Stimulated activated CD8-positive, alpha-beta memory T cell treated with anti-CD3 and anti-CD28 coated beads, Interleukin-2, amount 100 ng/mL, for 1 hour (primary cell): ENCODE measurements at places on chromosomes 7 and 10.

GRCh38 chr7:33698041-33698440, 207.3 kb upstream of the BMPER start:
- no peak for DNase-seq

DNA sequence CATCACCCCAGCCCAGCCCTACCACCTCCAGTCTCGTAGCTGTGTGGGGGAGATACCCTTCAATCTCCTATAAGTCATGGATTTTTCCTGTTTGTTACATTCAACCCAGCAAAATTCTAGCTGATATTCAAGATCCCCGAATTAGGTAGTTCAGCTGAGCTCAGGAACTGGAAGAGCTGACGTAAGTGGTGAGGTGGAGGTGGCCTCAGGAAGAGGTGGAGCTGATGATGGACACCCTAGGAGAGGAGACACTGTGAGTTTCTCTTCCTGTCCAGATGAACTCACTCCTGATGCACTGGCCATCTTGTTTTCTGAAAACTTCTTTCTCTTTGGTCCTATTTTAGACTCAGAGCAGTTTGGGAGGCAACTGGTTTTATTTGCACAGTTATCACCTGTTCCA, 90.5 kb upstream of the PITRM1 start:
- DNase-seq = no peak

GRCh38 chr10:98154076-98154475, 19.6 kb downstream of the R3HCC1L start:
- DNase-seq = no peak

DNA sequence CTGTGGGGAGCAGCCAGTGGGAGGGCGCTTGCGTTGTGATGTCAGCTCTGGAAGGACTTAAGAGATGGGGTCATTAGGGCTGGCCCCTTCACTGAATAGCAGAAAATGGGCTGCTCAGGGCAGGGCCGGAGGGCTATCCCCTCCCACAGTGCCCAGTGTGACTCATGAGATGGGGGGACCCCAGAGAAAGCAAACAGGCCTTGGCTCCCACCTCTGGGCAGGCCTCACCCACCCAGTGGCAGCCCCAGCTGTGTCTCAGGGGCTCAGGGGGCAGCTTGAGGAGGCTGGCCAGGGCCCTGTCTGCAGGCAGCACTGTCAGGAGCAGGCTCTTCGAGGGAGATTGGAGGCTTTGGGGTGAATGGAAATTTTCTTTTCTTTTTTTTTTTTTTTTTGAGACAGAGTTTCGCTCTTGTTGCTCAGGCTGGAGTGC, 168.3 kb downstream of the SLIT1 start:
- DNase-seq = no peak

- DNase-seq = no peak
Measured at GRCh38 chr7:46123-46829, 146.1 kb upstream of the FAM20C start.

DNA sequence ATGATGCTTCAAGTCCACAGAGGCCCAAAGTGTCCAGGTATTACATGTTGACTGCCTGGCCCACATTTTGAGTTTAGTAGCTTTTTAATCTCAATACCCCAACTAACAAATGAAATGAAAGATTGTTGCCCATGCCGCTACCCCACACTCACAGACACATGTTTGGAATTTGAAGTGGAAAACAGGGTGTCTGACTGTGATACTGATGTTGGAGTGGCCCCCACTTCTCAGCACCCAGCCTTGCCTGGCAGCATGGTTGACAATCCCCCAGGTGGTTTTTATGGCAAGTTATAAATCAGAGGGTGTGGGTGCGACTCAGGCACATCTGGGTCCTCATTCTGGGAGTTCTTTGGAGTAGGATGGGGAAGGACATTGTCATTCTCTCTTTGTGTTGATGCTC, 314.7 kb upstream of the ZNF32 start:
- no peak for DNase-seq

DNA sequence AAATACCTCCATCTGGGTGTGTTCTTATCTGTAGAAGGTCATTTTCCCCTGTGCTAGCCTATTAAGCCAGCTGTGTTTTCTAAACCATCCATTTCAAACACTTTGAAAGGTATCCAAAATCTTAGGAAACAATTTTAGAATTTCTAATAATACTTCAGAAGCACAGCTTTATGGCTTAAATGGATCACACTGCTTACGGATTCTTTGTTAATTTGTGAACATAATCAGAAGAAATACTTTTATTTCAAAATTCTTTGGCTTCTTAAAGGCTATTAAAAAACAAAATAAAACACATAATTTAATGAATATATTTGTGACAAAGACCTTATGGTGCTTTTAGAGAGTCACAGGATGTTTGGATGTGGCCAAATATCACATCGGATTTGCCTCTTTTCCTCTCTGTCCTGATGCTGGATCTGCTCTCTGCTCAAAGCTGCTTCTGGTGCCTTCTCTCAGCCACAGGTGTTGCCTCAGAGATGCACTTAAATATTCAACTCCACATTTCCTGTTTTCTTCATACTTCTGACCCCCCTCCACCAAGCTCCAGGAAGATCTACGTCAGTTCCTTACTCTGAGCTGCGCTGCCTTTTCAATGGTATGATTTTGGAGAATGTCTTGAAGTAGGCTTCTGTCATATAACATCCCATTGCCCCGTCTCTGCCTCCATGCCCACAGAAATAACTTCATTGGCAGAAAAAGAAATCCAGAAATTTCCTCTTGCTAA, 230.6 kb downstream of the MLLT10 start:
- no peak for DNase-seq

- no peak for DNase-seq
Measured at GRCh38 chr7:54544527-54545240, 2.5 kb downstream of the VSTM2A start.

DNA sequence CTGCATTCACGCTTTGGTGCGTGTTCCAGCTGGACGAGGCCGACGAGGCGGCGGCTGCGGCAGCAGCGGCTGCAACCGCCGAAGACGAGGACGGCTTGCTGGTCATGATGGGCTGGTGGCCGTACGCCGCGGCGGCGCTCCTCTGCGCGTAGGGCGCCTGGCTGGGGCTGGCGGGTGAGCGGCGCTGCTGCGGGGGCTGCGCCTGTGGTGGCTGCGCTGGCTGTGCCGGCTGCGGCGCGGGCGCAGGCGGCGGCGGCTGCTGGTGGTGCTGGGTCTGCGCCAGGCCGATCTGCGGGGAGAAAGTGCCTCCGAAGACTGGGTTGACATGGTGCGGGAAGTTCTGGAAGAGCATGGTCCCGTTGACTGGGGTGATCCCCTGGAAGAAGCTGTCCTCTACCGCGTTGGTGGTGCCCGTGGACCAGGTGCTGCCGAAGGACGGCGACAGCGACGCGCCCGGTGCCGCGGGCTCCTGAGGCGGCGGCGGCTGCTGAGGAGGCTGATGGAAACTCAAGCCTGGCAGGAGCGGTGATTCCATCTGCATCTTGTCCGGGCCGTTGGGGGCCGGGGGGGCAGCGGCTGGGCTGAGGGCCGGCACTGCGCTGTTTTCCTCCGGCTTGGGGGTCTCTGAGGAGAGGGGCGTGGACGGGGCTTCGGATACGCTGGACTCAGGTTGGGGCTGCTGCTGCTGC, 51.1 kb downstream of the CPEB3 start:
- peak; percentile 5 for DNase-seq
